ENCODE measurements at places on chromosomes 2 and 18.

- DNase-seq, result peak; percentile 54
Observed at GRCh38 chr18:79245517-79246001, 150.2 kb upstream of the NFATC1 start.

GRCh38 chr2:1658394-1659151 is 85.7 kb downstream of the PXDN start:
- DNase-seq, result no peak

DNA sequence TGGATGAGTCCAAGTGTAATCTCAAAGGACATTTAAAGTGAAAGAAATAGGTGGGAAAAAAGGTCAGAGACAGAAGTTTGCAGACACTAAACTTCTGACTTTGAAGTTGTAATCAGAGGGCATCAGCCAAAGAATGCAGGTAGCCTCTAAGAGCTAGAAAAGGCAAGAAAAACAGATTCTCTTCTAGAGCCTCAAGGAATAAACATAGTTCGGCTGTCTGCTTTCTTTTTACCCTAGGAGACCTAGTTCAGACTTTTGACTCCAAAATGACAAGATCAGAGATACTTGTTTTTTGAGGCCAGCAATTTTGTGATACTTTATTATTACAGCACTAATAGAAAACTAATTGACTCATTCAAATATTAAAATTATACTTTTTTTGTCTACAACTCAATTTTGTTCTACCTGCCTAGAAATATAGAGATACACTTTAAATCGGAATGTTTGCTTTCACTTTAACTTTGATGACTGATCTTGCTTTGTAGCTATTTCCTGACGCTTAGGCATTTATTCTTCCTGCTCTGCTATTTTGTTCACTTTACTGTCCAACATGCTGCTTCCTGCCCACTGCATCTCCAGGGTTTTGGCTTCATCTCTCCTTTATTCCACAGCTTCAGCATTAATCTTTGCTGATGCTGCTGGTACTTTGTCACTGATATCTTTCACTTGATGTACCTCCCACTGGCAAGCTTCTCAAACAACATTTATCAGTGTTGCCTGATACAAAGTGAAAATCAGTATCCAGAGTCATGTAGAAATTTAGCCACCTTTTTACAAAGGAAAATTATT is 272.5 kb downstream of the DSEL start:
- DNase-seq, result no peak

- DNase-seq, result no peak
Observed at GRCh38 chr2:20516646-20517341, 69.9 kb downstream of the RHOB start.

- no peak for DNase-seq
Observed at GRCh38 chr18:48709371-48710062, 170.7 kb downstream of the CTIF start.

GRCh38 chr2:18299423-18300212 is 260.8 kb downstream of the RDH14 start:
- DNase-seq, result no peak

DNA sequence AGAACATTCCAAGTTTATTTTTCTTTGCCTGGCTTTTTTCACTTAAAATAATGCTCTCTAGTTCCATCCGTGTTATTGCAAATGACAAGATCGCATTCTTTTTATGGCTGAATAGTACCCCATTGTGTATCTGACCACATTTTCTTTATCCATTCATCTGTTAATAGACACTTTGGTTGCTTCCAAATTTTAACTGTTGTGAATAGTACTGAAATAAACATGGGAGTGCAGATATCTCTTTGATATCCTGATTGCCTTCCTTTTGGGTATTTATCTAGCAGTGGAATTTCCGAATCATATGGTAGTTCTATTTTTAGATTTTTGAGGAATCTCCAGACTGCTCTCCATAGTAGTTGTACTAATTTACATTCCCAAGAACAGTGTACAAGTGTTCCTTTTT is 230.5 kb downstream of the FIGN start:
- DNase-seq, result no peak
